ENCODE measurements at places on chromosomes 1 and 21. TPM values are rescaled to one million over a fixed set of nuclear protein-coding genes. Genes with fewer than 3 reads are reported as not detected.

The PAQR6 gene
- 0.32 TPM for total RNA-seq

The AVPR1B gene
- not detected for total RNA-seq

The KRTAP11-1 gene
- total RNA-seq = not detected

The PTGFR gene
- total RNA-seq = 0.32 TPM

The DMBX1 gene
- total RNA-seq = not detected

The GPR3 gene
- 0.32 TPM for total RNA-seq

The LCE3E gene
- not detected for total RNA-seq

The GJA9 gene
- not detected for total RNA-seq

The AKIRIN1 gene
- 38.9 TPM for total RNA-seq

The LCE1C gene
- not detected for total RNA-seq

The FGR gene
- not detected for total RNA-seq

The C1QA gene
- total RNA-seq = not detected

The FCGR3B gene
- total RNA-seq = not detected

The TENT5C gene
- 0.54 TPM for total RNA-seq

The HSPA6 gene
- total RNA-seq = not detected

The S100A9 gene
- total RNA-seq = not detected

The OR2M3 gene
- total RNA-seq = not detected

The NADK gene
- total RNA-seq = 51.4 TPM

The CAMK1G gene
- not detected for total RNA-seq

The LCE3D gene
- total RNA-seq = not detected

The VCAM1 gene
- total RNA-seq = 6.0 TPM

The AKR7A3 gene
- total RNA-seq = 0.54 TPM

The NID1 gene
- 167 TPM for total RNA-seq

The ATP1A2 gene
- total RNA-seq = not detected

The STMN1 gene
- 19.1 TPM for total RNA-seq

The KLHDC9 gene
- total RNA-seq = 7.6 TPM

The SELE gene
- not detected for total RNA-seq

The S100A4 gene
- 248 TPM for total RNA-seq

The CFHR4 gene
- total RNA-seq = not detected

The SLAMF1 gene
- total RNA-seq = 0.16 TPM

The CELA2A gene
- not detected for total RNA-seq

The KMO gene
- total RNA-seq = not detected

The CD34 gene
- total RNA-seq = 18.3 TPM

The ASAP3 gene
- 37.7 TPM for total RNA-seq

The CRP gene
- total RNA-seq = not detected

The TSACC gene
- total RNA-seq = 2.6 TPM

The CRABP2 gene
- 2.1 TPM for total RNA-seq

The ZNF695 gene
- 1.9 TPM for total RNA-seq

The PADI4 gene
- not detected for total RNA-seq

The OR2G3 gene
- not detected for total RNA-seq

The IL24 gene
- total RNA-seq = 0.81 TPM

The C1orf141 gene
- total RNA-seq = not detected

The REN gene
- total RNA-seq = not detected

The USP25 gene
- total RNA-seq = 40.8 TPM

The SERPINC1 gene
- not detected for total RNA-seq

The SPRR1B gene
- not detected for total RNA-seq
